BJ (cell line): ENCODE measurements at places on chromosomes 3 and 15.
A peak's percentile ranks its signal among the peaks of the same experiment; 100 is the strongest.

GRCh38 chr3:182651461-182651860, 141.8 kb upstream of the ATP11B start:
- no peak for DNase-seq

DNA sequence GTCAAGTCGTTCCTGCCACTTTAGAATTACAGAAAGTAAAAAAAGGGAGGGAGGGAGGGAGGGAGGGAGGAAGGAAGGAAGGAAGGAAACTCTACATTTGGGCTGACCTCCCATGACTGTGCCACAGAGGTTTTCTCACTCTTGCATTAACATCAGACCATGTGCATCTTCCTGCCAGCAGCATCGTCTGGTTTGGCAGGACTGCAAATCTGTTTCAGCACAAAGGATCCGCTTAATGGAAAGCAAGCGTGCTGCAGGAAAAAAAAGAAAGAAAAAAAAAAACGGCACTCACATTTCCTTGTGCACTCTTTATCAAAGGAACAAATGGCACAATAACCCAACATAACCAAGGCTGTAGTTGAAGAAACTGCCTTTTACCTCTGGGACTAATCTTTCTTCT, 148.8 kb upstream of the HES1 start:
- DNase-seq = no peak

DNA sequence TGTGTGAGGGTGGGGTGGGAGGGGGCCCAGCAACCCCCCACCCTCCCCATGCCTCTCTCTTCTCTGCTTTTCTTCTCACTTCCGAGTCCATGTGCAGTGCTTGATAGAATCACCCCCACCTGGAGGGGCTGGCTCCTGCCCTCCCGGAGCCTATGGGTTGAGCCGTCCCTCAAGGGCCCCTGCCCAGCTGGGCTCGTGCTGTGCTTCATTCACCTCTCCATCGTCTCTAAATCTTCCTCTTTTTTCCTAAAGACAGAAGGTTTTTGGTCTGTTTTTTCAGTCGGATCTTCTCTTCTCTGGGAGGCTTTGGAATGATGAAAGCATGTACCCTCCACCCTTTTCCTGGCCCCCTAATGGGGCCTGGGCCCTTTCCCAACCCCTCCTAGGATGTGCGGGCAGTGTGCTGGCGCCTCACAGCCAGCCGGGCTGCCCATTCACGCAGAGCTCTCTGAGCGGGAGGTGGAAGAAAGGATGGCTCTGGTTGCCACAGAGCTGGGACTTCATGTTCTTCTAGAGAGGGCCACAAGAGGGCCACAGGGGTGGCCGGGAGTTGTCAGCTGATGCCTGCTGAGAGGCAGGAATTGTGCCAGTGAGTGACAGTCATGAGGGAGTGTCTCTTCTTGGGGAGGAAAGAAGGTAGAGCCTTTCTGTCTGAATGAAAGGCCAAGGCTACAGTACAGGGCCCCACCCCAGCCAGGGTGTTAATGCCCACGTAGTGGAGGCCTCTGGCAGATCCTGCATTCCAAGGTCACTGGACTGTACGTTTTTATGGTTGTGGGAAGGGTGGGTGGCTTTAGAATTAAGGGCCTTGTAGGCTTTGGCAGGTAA, 8.1 kb downstream of the FAM131A start:
- DNase-seq = no peak

DNA sequence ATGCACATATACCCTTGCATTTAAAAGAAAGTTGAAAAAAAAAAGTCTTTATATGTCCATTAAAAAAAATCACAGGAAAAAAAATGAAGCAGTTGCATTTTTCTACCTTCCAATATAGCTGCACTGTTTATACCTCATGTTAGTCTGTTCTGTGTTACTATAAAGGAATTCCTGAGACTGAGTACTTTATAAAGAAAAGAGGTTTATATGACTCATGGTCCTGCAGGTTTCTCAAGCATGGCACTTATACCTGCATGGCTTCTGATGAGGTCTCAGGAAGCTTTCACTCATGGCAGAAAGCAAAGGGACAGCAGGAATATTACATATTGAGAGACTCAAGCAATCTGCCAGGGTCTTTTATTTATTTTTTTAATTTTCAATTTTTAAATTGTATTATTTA, 277.2 kb upstream of the BCHE start:
- no peak for DNase-seq

DNA sequence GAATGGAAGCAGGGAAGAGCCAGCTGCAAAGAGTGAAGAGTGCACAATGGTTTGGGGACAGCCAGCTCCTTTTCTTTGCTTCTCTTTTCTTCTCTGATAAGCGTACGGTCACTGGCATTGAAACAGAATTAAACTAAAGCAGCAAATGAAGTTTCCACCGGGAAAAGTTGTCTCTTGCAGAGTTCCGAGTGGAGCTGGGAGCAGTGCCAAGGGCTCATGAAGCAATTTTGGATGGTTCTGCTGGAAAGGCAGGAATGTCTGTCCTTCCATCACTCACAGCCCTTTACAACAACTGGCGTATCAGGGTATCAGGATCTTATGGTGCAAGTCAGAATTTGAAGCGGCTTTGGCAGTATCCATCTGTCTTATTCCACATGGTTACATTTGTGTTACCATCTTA, 1042.9 kb downstream of the NTRK3 start:
- no peak for DNase-seq

- peak; percentile 94 for DNase-seq
Observed at GRCh38 chr15:39270934-39271333, 309.9 kb upstream of the THBS1 start.

GRCh38 chr15:26595611-26596010, 177.3 kb downstream of the GABRB3 start:
- DNase-seq = no peak

- no peak for DNase-seq
Observed at GRCh38 chr3:112889357-112889756, 42.7 kb upstream of the CD200R1L start.

DNA sequence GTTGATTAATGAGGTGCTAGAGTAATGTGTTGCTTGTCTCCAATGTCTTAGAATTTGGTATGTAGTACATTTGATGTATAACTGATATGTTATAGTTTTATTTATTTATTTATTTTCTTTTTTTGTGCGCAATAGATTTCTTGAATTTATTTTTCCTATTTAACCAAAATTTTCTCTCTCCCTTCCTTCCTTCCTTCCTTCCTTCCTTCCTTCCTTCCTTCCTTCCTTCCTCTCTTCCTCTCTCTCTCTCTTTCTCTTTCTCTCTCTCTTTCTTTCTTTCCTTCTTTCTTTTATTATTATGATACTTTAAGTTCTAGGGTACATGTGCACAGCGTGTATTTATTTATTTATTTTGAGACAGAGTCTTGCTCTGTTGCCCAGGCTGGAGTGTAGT, 256.2 kb upstream of the TBL1XR1 start:
- DNase-seq = no peak

DNA sequence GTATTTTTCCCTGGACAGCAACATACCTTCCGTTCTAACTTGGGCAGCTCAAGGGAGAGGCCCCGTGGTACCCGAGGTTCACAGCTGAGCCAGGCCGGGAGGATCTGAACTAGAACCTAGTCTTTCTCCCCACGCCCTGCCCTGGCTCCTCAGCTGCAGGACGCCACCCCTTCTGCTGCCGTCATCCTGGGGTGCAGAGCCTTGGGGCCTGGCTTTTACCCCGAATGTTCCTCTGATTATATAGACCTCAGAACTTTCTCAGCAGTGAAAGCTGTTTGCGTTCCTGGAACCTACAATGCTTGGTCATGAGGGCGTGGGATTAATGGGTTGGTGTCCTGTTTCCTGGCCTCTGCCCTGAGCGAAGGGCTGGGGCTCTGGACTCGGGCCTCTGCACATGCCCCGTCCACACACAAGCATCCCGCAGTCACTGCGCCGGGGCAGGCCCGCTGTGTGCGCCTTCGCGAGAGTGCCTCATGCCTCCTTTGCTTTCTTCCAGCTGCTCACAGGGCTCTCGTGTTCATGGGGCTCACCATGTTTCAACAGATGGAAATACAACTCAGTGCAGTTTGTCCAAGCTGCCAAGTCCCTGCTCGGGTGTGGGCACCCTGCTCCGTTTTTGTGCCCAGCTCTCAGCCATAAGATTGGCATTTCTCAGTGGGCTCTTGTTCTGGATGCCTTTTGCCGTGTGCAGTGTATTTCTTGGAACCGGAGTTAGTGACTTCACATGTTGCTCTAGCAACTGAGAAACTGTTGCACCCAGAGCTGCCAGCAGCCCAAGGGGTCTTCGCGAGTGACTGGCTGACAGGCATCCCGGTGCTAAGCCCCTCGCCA, 20.4 kb downstream of the SYNM start:
- DNase-seq = no peak

- no peak for DNase-seq
Observed at GRCh38 chr3:126865736-126866135, 117.2 kb upstream of the PLXNA1 start.

GRCh38 chr3:21159543-21159906, 591.5 kb downstream of the ZNF385D start:
- no peak for DNase-seq

DNA sequence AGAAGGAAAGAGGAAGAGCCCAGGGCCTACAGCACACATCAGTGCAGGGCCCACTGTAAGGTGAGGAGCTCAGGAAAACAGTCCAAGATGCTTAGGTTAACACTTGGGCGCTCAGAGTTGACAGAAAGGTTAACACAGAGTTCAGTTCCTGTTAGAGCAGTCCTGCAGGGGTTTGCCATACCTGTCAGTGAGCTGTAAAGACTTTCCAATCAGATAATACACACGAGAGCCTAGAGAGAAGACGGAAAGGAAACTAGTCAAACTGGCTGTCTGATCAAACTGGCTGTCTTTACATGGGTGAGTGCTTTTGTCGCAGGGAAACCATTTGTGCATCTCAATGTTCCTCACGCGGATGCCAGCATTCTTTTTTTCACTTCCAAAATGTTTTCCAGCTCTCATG, 61.4 kb upstream of the ARHGEF26 start:
- no peak for DNase-seq

DNA sequence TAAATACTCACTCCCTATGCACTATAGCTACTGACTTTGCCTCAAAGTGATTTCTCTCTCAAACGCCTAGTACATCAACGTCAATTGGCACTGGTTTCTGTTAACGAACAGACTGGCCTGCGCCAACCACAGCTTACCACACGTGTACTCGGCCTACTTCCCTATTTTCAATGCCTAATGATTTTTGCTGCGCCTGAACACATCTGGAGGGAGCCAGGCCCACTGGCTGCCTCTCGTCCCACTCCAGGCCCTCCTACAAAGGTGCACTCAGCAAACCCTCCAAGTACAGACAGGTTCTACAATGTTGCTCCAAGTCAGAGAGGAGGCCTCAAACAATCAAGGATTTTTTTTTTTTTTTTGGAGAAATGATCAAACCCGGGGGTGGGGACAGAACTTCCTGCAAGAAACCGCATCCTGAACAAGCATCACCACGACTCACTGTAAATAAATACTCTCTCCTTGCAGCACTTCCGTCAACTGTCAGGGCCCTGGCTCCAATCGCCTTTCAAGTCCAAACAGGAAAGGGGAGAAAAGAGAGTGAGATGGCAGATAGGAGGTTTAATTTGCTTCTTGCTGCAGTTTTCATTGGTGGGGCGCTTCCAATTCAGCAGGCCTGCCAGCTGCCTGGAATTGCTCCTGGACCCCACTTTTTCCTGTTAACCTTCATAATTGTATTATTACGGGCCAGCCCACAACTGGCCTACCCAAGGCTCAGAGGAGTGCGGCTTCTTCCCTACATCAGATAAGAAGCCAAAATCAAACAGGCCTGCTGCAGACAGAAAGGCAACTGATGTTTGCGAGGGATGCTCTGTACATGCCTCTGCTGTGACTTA, 139.3 kb downstream of the FOXP1 start:
- DNase-seq = no peak

DNA sequence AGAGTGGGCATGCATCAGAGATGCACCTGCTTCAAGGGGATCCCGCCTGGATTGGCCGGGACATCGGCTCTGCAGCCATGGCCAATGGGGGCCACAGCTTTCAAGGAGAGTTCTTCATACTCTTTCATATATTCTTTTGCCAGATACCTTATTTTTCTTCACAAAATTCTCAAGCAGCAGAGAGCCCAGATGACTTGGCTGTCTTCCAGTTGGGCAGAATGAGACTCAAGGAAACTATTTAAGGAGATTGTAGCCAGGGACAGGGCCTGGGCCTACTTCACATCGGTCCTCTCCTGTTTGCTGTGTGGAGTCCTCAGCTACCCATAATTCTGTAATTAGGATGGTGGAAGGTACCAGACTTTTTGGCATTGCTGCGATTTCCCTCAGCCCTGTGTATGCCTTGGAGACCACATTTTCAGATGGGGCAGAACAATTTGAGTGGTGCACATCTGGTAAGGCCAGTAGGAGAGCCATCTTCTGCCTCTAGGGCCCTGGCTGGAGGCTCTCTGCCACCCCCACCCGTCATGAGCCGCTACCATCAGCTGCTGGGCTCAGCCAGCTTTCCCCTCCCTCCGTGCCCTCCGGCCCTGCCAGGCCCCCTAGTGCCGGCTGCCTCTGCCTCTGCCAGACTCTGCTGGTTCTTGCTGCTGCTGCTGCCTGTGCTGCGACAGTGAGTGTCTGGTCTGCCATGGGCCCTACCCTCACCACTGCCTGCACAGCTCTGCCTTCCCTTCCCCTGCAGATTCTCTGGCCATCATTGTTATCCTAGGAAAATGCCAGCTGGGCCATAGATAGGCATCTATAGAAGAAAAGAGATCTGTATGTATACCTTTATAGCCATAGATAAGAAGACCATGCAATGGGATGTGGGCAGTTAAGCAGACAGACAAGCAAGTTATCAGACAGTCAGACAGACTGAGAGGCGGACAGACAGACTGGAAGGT, 6.7 kb downstream of the PLIN1 start:
- no peak for DNase-seq

- no peak for DNase-seq
Observed at GRCh38 chr3:56874269-56874668, 72.5 kb upstream of the ARHGEF3 start.

DNA sequence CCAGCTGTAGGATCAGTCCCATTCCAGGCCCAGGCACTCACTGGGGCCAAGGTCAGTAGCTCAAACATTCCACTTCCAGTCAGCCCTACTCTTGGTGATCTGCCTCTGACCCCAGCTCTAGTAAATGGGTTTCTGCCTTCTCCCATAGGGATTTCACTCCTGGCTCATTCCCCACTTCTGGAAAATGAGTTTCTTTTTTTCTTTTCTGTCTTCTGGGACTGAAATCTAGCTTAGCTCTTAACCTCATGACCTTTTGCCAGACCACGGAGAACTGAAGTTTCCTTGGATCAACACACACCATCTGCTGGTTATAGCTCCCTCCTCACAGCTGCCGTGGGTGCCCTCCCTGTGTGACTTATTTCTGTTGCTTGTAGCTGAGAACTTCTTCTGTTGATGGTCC, 21.3 kb downstream of the MME start:
- DNase-seq = no peak
